ENCODE measurements at places on chromosomes 4 and X. TPM values are rescaled to one million over a fixed set of nuclear protein-coding genes. Genes with fewer than 3 reads are reported as not detected.

GRCh38 chr4:57168982-57169381, 58.8 kb upstream of the IGFBP7 start:
- DNase-seq = no peak

DNA sequence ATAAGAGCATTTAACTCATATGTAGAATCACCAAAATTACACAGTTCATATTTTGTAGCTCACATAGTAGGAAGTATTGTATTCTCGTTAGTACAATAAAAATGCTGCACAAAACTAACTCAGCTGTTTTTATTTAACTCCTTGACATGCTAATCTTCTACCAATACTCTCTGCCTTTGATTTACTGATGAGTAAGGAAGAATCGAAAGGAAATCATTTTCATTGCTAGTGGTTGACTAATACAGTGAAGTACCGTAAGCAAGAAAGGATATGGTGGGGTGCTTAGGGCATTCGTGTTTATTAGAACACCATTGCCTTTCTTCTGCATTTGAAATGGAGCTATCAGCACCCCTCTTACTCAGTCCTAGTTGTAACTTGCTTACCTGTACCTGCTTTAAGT, 1239.1 kb upstream of the TENM3 start:
- no peak for DNase-seq

DNA sequence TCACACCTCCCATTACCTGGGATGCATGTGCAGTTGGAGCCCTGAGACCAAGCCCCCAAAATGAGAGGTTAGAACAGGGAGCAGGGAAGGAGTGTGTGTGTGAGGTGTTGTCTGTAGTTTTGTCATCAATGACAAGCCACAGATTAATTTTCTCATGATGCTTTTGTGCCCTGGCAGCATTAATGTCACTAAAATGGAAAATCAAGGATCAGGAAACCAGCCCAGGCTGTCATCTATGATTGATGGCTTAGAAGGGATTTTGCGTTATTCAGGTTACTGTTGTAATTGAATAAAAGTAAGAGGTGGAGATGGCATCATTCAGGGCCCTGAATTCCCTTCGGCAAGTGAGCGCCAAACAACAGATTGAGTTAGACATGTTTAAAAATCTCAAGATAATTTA, 130.5 kb upstream of the C1QTNF7 start:
- DNase-seq = no peak

- no peak for DNase-seq
Observed at GRCh38 chr4:95546221-95546620, 2.6 kb downstream of the UNC5C start.

The SMIM10 gene
- total RNA-seq = 7.2 TPM

DNA sequence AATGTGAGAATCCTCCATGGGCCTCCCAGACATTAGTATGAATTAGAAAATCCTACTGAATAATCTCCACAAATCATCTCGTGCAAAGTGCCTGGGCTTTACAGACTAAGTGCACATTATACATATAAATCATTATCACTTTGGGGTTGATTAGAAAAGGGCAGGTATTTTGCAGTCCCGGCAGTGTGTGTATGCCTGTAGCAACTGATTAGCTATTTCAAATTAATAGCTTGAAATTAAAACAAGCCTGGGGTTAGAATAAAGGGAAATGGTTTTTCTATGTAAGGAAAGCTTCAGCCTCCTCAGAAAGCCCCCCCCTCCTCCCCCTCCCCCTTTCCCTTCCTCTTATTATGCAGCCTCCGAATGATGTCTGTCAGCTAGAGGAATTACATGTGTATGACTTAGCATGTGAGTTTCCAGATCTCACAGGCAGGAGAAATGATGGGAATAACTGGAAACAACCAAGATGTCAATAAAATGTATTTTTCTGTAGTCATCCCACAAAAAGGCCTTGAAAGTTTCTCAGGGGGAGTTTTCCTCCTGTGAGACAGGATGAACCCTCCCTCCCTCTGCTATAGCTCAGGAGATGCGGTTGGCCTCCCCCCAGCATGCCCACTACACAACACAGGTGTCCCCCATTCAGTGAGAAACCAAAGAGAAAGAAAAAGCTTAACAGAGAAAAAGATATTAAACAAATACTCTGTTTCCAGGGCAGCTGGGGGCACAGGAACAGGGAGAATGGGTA, 41.2 kb upstream of the RASGEF1B start:
- DNase-seq = no peak

DNA sequence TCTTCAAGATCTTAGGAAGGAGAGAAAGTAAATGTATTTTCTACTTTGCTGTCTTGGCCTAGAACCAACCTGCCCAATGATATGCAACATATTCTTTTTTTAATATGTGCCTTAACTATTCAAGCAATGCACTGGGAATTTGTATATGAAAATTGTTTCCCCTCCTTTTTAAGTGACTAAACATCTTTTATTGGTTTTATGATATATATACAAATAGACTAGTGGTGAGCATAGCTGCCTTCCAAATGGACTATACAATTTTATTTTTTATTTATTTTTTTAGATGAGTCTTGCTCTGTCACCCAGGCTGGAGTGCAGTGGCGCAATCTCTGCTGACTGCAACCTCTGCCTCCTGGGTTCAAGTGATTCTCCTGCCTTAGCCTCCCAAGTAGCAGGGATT, 10.3 kb downstream of the NOCT start:
- no peak for DNase-seq

The IL1RAPL1 gene
- total RNA-seq = 0.59 TPM

- no peak for DNase-seq
Observed at GRCh38 chrX:72254816-72255215, 16.0 kb upstream of the ERCC6L start.

- DNase-seq = peak; percentile 8
Observed at GRCh38 chr4:186191200-186192065, at the start of gene CYP4V2. Gene CYP4V2, plus strand, starts transcription at chr4:186191567. Its CDS starts 257 bp downstream, at chr4:186191824.

GRCh38 chrX:17292111-17292527, 82.9 kb upstream of the NHS start:
- DNase-seq = no peak

The TMEM144 gene
- total RNA-seq = 6.0 TPM

The EGF gene
- total RNA-seq = not detected

The POU4F2 gene
- not detected for total RNA-seq

All from Panc1 (cell line).